ENCODE measurements at places on chromosomes 5 and 9.

GRCh38 chr5:124136609-124137008, 609.8 kb downstream of the ZNF608 start:
- DNase-seq = no peak

GRCh38 chr9:98794802-98795201, 1.6 kb downstream of the ANKS6 start:
- DNase-seq = no peak

DNA sequence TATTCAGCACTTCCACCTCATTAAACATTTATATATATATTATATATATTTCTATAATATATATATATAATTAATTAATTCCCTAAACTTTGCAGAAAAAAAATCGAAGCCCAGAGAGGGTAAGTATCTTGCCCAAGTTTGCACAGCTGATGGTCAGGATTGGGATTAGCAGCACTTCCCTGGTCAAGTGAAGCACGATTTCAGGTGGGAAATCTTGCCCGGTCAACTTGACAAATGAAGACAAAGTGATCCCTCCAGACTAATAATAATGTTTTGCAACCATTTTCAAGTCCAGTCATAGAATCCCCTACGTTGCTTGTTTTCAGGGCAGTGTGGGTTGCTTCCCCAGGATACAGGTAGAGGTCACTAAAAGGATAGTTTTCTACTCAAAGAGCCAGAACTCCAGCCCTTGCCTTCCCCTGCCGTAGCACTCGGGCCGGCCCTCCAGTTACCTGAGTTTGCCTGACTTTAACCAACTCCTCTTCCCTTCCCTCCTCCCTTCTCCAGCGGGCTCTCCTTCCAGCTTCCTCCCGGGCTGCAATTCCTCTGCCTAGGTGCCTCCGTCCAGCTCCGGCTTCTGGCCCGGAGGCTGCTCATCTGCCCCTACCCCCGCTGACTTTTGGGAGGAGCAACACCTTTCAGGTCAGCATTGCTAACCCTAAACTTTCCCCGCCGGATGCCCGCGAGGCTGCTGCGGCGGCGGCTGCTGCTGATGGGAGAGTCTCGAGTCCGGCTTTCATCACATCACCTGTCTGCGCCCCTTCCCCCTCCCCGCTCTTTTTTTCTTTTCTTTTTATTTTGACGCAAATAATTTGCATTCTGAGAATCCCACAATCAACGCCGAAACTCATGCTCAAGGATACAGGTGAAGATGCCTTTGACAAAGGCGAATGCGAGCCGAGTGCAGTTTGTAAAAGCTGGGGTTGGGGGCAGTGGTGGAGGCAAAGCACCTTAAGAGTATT, 930 bp downstream of the PRLR start:
- DNase-seq = no peak

DNA sequence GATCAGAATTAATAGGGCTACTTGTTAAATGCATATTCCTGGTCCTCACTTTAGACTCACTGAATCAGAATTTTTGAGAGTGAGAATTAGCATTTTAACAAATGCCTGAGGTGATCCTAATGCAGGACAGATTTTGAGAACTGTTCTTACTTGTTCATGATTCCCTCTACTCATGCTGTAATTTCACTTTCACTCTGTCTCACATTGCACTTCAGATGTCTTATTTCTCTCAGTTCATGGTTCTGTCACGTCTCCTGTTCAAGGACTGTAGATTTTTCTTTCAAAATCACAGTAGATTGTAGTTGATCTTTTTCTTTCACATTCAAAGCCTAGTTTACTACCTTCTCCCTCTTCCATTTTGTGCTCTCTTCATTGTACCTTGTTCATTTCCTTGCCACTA, 54.3 kb downstream of the ADGRV1 start:
- DNase-seq = no peak

DNA sequence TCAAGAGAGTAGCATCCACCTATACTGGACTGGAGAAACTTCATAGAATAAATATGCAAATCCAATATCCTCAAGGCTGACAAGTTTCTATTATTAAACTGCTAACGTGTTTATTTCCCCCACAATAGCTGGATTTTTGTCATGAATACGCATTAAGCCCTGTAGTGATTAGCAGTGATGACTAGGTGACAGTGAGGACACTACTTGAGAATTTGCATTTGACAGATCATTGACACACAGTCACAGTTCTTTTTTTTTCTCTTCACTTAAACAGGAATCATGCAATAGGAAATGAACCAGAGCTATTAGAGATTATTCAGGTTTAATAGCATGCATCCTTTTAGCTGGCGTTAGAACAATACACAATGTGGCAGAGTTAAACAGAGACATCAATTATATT, 35.3 kb downstream of the MPDZ start:
- DNase-seq = no peak

GRCh38 chr5:120502531-120502930, 38.4 kb downstream of the PRR16 start:
- no peak for DNase-seq

DNA sequence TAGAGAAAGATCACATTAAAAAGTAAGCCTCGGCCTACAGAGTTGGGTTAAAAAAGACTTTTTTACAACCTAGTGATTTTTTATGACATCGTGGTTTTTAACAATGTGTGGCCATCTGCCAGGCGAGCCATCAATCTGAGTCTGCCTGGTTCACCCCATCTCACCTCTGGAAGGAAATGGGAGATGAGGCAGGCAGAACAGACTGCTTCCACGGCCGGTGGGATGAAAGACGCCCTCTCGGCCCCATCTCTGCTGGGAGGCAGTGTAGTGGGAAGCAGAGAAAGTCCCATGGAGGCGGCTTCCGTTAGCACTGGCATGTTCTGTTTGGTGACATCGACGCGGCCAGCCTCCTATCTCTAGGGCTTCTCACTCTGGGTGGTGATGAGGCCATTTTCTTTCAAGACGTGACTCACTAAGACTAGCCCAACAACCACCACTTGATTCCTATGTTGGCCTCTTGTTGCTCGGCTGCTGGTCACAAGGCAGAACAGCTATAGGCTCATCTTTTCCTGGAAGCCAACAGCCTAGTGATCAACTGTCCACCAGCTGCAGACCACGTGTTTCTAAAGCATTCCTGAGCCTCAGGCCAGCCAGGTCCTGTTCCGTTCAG, 132.4 kb upstream of the OTULINL start:
- no peak for DNase-seq

DNA sequence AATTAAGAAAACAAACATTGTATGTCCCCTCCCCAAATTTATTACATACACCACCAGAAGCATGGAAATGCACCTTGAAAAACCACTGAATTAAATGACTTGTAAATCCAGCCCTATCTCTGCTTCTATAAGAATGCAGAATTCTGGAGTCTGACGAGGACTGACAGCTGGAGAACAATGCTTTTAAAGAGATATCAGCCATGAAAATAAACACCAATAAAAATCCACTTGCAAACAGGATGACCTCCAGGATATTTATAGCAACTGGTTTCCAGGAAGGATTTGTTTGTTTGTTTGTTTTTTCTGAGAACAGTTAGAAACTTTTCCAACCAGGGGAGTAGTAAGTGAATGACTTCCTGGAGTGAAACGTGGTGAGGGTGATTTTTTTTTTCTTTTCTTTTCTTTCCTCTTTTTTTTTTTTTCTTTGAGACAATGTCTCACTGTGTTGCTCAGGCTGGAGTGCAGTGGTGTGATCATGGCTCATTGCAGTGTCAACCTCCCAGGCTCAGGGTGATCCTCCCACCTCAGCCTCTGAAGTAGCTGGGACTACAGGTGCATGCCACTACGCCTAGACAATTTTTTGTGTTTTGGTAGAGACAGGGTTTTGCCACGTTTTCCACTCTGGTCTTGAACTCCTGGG, 38.7 kb upstream of the SLC36A1 start:
- DNase-seq = no peak

DNA sequence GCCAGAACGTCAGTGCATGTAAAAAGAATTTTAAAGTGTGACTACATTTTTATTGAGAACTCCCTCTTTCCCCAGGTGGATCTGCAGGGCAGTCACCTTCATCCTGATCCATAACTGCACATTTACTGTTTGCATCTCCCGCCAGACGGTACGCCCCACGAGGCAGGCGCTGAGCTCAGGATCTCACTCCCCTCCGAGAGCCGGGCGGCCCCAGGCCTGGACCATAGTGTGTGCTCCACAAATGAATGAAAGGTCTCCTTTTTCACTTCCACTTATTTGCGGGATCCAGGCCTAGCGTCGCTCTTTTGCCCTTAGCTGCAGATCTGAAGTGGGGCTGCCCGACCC, 378 bp downstream of the DROSHA start:
- no peak for DNase-seq

GRCh38 chr5:177198738-177199137, 65.2 kb downstream of the NSD1 start:
- DNase-seq = no peak

DNA sequence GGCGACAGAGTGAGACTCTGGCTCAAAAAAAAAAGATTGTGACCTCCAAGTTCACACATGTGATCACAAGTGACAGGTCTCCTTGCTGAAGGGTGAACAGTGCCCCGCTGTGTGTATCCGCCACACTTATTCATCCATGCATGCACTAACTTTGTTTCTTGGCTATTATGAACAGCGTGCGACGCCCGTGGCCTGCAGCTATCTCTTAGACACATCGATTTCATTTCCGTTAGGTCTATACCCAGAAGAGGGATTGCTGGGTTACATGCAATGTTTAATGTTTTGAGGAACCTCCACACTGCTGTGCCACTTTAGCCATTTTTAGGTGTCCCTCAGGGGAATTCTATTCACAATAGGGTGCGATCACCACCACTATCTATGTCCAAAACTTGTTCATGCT, 12.1 kb upstream of the EGFL7 start:
- DNase-seq = no peak

DNA sequence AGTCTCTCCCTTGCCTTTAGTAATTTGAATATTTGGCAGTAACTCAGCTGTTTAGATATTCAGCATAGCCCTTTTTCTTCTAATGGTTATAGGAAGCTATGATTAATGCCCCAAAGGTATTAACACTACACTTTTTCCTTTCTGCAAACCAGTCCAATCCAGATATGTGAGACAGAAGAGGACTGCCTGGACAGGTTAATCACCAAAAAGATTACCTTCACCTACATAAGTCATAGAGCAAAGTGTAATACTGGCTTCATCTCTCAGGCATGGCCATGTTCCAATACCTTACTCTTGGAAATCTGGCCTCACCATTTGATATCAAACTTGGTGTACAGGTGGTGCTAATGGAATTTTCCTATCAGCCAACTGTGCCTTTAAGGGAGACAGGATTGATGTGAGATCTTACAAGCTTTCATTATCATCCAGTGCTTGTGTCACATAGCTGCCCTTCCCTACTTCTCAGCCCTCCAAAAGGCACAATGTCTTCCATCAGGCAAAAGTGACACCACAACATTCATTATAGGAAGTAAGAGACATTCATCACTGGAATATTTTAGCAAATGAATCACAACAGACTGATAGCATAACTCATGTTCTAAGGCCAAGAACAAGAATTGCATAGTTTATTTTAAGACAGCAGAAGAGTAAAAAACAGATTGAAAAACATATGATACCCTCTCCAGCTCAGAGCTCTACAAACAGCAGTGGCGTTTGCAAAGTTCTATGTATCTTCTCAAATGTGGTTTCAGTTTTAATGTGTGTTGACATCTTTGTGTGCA, 91.2 kb upstream of the PAM start:
- DNase-seq = no peak

DNA sequence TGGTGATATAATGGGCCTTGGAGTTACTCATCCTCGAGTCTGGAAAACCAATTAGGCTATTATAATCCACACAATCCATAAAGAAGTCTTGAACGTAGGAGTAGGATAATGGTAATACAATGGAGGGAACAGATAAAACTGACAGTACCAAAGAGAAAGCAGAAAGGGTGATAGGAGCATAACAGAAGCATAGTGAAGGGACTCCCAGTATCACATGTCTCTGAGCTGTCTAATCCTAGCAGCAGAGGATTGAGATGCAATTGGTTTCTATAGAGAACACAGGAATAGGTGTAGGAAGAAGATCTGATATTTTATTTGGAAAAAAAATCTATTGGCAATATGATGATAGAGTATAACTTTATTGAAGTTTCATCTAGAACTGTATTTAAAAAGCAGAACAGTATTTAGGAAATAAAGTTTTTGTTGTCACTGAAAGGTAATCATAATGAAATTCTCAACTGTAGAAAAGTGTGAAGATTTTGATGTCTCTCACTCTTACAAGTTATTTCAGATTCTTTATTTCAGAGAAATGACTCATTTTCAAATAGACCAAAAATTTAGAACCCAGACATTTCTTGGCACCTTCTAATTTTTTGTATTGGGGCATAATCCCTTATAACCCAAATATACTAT, 25.4 kb downstream of the SRFBP1 start:
- DNase-seq = no peak

DNA sequence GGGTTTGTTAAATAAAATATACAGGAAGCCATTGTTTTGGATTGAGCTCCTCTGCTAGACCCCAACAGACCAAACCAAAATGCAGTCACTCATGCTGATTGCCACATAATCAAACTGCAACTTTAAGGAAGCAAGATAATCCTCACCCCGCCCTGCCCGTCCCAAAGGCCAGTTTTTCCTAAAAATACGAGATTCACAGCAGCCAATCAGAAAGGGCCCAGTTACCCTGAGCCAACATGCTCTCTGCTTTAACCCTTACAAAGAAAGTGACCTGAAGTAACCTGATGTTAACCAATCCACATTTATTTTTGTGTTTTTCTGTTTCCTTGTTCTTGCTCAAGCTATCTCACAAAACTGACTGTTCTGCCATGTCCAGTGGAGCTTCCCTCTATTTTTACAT, 21.5 kb upstream of the RNF20 start:
- no peak for DNase-seq

- DNase-seq = no peak
These were observed 245.4 kb upstream of the TUT7 start for GRCh38 chr9:86599561-86599960.

DNA sequence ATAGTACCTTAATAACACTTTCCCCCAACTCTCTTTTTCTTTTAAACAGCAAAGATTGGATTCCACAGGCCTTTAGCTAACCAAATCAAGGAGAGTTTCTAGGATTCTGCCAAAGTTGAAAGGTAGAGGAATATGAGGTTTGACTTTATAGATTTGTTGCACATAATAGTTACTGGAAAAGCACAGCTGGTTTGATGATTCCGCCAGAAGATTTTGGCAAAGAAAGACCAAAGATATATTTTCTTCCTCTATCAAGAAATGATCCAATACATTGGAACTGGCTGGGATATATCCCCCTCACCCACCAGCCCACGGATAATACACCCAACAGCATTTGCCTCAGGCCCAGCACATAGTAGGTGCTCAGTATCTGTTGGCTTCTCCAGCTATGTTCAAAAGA, 289.8 kb downstream of the EBF1 start:
- no peak for DNase-seq

DNA sequence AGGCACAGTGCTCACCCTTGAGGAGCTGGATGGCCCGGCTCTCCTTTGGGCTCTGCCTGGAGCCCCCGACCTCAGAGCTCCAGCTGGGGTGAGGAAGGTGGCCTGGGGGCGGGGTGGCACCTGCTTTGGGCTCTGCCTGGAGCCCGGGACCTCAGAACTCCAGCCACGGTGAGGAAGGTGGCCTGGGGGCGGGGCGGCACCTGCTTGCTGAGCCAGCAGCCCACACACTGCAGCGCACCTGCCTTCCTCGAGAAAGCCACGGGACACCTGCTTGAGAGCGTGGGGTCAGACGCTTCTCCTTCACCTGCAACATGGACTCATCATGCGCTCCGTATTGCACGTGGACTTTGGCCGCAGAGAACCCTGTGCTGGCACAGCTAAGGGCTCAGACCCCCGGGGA, 51.8 kb downstream of the IRX2 start:
- no peak for DNase-seq
